Thoracic aorta endothelial cell (primary cell): ENCODE measurements at places on chromosomes 13 and 19. TPM values are rescaled to one million over a fixed set of nuclear protein-coding genes. Genes with fewer than 3 reads are reported as not detected.

The TMEM190 gene
- not detected in 2 replicates for total RNA-seq

The TBCB gene
- 104 and 105 TPM in 2 replicates for total RNA-seq

The PLIN5 gene
- total RNA-seq = 0.14 and 0.53 TPM in 2 replicates

The TPTE2 gene
- not detected in 2 replicates for total RNA-seq

The DIAPH3 gene
- 52.3 and 59.7 TPM in 2 replicates for total RNA-seq

The UHRF1 gene
- total RNA-seq = 47.7 and 57.4 TPM in 2 replicates

The RFPL4A gene
- not detected in 2 replicates for total RNA-seq

The PSG7 gene
- total RNA-seq = not detected in 2 replicates

The C1QTNF9B gene
- total RNA-seq = not detected in 2 replicates

The ZNF729 gene
- total RNA-seq = not detected in 2 replicates
